Ureter (tissue), 1 donor: ENCODE measurements at places on chromosomes 1 and 21.

DNA sequence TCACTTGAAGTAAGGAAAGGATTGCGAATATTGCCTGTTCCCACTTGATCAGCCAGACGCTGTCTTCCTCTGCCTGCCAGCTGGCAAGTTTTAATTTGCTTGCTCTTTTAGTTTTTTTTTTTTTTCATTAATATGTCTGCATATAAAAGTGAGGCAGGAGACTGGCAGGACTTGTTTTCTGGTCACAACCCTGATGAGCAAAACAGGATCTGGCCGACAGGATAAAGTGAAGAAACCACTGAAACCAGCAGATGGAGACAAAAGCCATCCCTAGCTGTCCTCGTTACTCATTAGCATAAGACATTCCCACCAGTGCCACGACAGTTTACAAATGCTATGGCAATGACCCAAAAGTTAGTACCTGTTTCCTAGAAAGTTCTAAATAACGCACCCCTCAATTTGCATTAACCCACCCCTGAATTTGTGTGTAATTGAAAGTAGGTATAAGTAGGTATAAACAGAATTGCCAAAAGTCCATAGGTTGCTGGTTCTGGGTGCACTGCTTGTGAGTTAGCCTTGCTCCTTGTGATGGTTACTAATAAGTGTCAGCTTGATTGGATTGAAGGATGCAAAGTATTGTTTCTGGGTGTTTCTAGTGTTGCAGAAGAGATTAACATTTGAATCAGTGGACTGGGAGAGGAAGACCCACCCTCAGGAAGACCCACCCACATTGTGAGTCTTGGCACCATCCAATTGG lies 60.8 kb downstream of the ZNF684 start:
- peak; percentile 59 for DNase-seq

- no peak for DNase-seq
Observed at GRCh38 chr1:118992868-118993699, 4.9 kb upstream of the TBX15 start.

DNA sequence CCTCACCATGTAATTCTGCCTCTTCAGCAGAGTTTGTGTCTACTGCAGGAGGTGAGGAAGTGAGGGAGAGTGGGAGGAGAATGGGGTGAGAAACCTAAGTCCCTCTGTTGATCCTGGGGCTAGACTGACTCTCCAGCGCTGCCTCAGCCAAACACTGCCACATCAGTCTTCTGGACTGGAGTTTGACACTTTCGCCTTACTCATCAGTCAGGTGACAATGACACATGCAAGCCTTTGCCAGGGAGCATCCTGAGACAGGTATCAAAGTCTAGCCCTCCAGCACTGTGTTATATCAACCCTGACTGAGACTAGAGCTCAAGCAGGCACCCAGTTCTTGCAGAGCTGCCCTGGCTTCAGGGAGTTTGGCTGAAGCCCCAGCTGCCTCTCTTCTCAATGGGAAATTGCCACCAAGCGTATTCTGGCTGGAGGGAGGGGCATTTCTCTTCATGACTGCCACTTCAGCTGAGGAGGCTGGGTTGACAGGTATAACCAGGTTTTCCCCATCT lies 33.3 kb upstream of the SUCO start:
- no peak for DNase-seq

DNA sequence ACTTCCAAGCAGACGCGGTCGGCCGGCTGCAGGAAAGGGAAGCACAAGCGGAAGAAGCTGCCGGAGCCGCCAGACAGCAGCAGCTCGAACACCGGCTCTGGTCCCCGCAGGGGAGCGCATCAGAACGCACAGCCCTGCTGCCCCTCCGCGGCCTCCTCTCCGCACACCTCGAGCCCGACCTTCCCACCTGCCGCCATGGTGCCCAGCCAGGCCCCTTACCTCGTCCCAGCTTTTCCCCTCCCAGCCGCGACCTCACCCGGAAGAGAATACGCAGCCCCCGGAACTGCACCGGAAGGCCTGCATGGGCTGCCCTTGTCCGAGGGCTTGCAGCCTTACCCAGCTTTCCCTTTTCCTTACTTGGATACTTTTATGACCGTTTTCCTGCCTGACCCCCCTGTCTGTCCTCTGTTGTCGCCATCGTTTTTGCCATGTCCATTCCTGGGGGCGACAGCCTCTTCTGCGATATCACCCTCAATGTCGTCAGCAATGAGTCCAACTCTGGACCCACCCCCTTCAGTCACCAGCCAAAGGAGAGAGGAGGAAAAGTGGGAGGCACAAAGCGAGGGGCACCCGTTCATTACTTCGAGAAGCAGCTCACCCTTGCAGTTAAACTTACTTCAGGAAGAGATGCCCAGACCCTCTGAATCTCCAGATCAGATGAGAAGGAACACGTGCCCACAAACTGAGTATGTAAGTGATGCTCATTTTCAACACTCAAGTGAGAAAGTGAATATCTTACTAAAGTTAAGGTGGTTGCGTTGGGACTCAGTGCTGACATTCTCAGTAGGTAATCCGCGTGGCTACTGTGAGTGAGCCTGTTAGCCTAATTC lies 25.5 kb downstream of the UTS2 start:
- DNase-seq = no peak

DNA sequence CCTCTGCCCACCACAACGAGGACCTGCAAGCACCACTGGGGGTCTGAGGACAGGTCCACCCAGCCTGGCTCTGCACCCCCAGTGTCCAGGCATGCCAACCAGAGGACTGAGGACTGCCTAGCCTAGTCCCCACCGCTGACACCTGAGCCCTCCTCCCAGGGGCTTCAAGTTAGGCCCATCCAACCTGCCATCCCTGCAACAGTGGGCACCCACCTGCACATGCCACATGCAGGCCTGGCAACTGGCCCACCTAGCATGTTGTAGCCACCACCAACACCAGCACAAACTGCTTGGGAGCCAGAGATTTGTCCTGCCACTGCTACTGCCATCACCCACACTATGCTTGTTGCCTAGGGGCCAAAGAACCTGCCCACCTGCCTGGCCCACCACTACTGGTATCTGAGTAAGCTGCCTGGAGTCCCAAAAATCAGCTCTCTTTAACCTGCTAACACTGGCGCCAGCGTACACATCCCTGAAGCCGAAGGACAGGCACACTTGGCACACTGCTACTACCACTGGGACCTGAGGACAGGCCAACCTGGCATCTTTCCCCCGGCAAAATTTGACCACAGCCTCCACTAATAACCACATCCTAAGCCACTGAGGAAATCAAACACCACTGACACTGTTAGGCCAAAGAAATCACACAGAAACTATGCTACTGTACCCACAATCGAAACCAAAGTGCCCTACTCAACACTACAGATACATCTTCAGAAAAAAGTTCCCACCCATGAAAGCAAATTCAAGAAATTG lies 61.5 kb downstream of the PSMG1 start:
- DNase-seq = no peak

DNA sequence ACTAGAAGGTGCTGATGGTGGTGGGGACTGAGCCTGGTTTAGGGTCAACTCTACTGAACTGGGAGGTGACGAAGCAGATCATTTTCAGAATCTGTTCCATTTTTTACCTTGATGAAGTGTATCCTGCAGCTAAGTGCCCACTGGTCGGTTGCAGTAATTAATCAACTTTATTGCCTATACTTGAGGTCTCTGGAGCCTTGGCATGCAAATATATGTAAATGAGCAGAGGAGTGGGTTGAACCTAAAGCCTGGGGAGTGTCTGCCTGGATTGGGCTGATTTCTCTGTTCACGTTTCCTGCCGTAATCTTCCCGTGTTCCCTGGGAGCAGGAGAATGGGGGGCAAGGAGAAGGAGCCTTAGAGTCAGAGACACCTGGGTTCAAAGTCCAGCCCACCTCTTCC lies 286.8 kb downstream of the PTPRU start:
- DNase-seq = no peak

DNA sequence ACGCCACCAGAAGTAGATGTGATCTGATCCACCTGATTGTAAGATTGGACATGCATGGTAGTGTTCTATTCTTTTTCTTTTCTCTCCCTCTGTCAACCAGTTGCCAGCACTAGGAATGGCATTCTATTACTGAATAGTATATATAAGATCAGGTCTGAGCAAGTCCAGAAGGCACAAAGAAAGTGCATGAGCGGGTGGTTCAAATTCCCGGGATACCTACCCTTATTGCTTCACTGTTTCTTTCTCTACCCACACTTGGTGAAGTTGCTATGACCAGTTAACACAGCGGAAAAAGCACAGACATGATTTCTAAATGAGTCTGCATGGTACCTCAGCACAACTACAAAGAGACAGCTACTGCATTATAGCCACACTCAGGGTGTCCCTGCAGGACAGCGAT lies 64.0 kb downstream of the SLC9A1 start:
- no peak for DNase-seq

- DNase-seq = no peak
Observed at GRCh38 chr21:41953831-41954653, at the start of gene C2CD2. TSS of gene C2CD2 (minus strand) at chr21:41954018. CDS start at chr21:41953648, 370 bp downstream.

DNA sequence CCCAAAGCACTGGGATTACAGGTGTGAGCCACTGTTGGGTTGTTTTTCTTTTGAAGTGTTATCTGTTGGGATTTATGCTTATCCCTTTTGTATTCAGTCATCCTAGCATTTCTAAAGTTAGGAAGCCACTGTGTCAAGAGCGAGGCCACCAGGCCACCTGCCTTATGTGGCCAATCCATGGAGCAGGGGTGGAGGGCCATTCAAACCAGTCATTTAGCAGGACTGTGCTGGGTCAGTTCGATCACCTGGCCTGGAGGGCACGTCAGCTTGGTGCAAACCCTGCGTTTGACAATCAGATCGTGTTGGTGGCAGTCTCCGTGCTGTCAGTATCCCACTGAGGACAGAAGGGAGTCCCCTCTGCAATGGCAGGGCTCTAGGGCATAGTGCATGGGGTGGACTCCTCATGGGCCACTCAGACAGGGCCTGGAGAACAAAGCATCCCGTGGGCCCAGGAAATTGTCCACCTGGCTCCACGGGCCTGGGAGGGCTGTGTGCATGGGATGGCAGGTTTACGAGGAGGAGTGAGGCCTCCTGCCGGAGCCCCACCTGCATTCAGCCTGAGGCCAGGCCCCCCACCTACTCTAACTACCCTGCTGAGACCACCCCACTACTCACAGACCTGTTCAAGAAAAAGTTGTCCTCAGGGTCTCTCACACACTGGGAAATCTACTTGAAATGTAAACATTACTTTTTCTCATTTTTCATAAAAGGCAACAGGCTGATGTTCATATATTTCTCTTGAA lies 242.3 kb downstream of the SDCCAG8 start:
- no peak for DNase-seq

DNA sequence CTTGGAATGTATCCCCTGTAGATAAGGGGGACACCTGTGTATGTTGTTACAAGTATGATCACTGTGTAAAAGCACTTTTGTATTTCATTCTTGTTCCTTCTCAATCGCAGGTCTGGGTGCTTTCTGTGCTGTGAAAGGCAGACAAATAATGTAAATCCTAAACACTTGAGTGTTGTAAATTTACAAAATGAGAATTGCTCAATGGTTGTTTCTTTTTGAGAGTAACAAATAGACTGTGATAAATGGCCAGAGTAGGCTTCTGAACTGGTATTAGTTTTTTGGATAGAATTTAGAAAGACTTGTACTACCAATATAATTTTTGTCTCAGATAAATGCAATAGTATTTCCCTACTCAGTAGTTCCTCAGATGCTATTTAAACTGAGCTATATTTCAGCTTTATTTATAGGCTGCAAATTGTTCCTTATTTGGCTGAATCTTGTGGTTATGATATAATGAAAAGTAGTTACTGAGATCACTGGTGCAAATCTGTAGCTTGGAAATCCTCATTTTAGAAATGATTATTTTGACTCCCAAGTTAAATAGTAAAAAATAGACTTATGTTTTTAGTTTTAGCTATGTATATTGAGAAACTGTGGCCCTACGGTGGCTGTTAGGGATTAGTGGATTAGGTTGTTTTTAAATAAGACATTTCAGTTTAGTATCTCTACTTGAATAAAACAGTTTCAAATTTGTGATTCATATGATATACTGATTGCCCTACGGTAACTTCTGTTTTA lies 9.2 kb downstream of the BACH1 start:
- no peak for DNase-seq

- no peak for DNase-seq
Observed at GRCh38 chr1:28286111-28286510, 26.8 kb downstream of the SESN2 start.

- no peak for DNase-seq
Observed at GRCh38 chr1:169528215-169529067, 42.7 kb upstream of the SLC19A2 start.

DNA sequence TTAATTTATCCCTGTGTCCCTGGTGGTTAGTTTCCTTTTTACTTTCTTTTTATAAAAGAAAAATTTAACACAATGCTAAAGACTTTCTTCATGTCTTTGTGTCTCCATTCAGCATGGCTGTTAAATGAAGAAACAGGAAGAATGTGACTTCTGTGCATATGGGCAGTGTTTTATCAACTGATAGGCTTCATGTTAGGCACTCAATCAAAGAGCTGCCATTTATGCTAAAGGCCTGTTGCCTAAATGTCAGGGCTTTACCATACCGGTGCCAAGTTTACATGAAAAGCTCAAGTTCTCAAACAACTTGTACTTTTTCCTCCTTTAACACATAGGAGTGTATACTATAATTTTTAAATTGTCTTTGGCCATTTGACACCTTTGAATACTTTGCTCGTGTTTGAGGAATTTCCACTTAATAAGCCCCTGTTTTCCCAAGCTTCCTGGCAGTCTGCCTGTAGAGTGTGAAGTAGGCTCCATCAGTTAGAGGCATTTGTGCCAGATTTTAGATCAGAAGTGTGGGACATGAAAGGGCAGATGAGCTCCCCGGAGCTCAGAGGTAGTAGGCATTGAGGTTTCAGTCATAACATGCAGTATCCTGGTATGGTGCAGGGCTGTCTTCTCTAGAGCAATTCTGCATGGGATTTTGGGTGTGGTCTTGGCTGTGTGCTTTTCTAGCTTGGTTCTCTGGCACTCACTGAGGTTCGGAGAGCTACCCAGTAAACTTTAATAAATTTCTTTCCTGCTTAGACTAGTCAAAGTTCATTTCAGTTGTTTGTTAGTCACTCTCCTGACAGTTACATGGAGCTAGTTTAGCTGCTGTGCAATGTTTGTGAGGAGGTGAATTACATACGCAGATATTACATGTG lies 119.0 kb downstream of the LEPR start:
- no peak for DNase-seq

- DNase-seq = no peak
Observed at GRCh38 chr21:40613546-40614030, 233.4 kb downstream of the DSCAM start.

DNA sequence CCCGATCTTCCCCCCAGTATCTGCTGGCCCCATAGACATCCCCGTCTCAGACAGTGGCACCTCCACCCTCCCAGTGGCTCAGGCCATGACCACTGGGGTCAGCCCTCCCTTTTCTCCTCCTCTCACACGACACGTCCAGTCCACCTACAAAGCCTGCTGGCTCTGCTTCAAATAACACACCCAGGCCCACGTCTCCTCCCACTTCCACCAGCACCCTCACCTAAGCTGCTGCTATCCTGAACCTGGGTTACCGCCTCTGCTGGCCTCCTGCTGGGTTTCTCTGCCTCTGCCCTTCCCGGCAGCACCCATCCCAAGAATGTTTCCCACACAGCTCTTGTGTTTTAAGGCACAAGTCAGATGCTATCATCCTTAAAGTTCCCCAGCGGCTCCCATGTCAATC lies 26.0 kb downstream of the MX2 start:
- no peak for DNase-seq

GRCh38 chr1:12573015-12573825 lies 44.8 kb downstream of the DHRS3 start:
- no peak for DNase-seq

- no peak for DNase-seq
Observed at GRCh38 chr21:37220433-37220980, 46.6 kb downstream of the VPS26C start.
